ENCODE measurements at places on chromosomes 4 and X. TPM values are rescaled to one million over a fixed set of nuclear protein-coding genes. Genes with fewer than 3 reads are reported as not detected.

AKAP4 gene
- total RNA-seq: not detected

LDB2 gene
- total RNA-seq: 18.5 TPM

PNMA6A gene
- 3.0 TPM for total RNA-seq

DNA sequence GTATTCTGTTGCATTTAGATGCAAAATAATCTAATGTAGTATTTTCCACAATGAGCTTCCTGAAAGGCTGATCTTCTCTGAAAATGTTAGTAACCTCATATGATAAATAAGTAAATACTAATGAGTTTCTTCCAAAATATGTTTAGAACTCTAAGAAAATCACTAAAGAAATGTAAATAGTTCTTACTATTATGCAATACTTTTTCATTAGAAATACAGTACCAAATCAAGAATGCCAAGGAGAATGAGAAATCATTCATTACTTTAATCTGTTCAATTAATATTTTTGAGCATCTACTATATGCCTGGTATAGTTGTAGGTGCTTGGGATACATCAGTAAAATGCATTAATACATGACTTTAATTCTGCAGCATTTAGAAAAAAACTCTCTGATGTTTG is 130.6 kb downstream of the IL1RAPL1 start:
- DNase-seq: no peak

DNA sequence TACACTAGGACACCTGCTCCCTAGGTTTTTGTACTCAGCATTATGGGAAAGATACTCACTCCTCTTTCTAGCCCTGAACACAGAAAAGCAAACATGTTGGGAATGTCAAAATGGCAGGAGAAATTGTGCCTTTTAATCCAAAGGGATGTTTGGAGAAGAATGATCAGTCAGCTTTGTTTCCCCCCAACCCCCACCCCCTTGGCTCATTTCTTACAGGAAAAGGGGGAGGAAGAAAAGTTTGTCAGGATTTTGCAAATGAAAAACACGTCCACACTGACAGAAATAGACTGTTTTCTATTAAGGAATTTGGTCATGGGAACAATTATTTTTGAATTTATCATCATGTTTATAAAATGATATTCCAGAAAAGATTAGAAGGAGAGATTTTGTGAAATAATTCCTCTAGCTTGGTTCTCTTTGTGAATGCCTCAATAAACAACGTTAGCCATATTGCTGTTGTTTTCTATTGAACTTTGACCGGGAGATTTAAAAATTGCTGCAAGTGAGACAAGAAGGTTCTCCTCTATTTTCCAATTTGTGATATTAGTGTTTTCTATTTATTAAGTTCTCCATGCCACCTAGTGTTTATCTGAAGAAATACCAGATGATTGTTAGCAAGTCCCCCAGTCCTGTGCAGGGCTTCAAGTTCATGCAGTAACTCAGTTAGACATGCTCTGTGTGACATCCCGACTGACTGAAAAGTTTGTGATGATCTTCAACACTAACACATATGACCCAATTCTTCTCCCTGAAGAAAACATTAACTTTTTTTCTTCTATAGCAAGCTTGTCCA is 31.3 kb upstream of the TFDP3 start:
- no peak for DNase-seq

Measured in Right ventricle myocardium superior (tissue), 1 donor.